ENCODE measurements at places on chromosomes 7 and 10. TPM values are rescaled to one million over a fixed set of nuclear protein-coding genes. Genes with fewer than 3 reads are reported as not detected.

DNA sequence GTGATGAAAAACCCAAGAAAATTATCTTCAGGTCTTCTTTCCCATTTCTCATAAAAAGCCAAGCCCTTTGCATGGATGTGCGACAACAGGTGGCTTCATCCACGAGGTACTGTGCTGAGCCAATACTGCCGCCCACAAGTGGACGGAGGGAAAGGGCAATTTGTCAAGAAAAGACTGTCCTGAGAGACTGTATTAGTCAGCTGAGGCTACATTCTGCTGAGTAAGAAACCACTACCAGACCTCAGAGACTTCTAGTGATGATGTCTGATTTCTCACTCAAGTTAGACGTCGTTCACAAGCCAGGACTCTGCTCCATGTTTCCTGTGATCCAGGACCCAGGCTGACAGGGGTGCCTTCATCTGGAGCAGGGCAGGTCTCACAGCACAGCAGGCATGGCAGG, 171.5 kb upstream of the CDCA7L start:
- no peak for DNase-seq

DNA sequence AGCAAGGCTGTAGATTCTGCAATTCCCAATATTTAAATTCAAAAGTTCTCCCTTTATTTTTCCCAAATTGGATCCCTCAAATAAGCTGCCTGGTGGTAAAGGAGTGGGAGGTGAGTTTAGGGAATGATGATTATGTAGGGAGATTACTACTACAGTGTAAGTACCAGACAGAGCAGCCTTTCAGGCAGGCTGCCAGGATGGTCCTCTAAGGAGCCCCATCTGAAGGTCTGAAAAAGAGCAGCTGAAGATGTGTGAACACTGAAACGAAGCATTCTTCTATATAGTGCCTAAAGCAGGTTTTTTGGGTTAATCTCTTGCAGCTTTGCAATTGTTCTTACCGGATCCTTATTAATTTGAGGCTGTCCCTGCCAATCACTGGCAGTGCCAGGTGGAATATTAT, 84.7 kb downstream of the CREB5 start:
- no peak for DNase-seq

- DNase-seq: no peak
Measured at GRCh38 chr10:120429395-120429794, 27.6 kb upstream of the PLPP4 start.

DNA sequence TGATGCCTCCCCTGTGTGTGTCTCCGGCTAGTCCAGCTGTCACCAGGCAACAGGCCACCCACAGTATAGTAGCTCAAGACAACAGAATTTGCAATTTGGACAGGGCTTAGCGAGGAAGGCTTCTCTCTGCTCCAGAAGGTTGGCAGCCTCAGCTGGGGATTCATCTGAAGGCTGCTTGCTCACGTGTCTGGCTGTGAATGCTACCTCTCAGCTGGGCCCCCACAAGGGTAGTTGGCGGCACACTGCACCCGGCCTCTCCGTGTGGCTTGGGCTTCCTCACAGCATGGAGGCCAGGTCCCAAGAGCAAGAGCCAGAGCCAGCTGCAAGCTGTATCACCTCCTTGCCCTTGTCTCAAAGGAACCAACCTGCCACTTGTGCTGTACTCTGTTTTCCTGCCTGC, 19.2 kb downstream of the ECHDC3 start:
- DNase-seq: no peak

DNA sequence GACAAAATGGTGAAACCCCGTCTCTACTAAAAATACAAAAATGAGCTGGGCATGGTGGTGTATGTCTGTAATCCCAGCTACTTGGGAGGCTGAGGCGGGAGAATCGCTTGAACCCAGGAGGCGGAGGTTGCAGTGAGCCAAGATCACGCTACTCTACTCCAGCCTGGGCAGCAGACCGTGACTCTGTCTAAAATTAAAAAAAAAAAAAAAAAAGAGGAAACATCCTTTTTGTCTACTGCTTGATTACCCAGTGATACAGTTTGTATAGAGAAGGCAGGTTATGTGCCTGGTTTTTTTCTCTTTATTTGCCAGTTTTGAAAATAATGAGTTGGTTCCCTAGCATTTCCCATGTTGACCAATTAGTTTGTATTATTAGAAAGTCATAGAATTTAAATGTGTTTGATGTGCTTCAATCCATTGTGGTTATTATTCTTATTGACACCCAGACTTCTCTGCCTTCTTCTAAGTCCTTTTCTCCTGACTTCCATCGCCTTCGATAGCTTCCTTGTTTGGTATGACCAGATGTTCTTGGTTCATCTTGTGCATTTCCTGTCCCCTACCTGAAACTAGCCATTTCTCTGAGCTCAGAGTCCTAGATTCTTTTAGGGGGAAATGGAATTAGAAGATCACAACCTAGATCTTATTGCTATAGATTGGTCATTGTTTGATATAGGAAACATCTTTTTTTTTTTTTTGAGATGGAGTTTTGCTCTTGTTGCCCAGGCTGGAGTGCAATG, 43.2 kb downstream of the VKORC1L1 start:
- no peak for DNase-seq

DNA sequence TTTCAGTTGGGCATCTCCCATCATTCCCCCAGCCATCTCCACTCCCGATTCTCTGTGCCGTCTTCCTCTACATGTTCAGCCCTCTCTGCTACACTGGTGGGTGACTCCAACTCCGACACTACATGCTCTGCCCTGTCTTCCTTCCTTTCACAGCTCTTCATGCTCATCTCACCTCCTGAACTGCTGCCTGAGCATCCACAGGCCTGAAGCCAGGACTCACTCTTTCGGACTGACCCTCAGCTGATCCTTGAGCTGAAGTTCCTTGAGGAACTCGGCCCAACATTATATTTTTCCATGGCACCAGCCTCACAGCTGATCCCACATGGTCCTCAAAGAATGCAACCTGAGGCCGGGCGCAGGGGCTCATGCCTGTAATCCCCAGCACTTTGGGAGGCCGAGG, 538.4 kb downstream of the PTPRN2 start:
- no peak for DNase-seq

DNA sequence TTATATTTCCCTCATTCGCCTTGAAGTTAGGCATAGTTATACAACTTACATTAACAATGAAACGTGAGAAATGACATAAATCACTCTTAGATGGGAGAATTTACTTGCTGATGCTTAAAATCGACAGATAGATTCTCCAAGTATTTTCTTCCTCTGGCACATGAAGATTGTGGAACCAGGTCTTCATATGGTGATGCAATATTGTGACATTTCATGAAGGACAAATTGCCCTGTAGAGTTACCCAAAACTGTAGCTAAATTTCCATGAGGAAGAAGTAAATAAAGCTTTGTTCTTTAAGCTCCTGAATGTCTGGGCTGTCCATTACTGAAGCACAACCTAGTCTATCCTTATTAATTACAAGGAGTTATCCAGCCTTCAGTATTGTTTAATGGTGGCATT, 353.1 kb downstream of the THSD7A start:
- DNase-seq: no peak

DNA sequence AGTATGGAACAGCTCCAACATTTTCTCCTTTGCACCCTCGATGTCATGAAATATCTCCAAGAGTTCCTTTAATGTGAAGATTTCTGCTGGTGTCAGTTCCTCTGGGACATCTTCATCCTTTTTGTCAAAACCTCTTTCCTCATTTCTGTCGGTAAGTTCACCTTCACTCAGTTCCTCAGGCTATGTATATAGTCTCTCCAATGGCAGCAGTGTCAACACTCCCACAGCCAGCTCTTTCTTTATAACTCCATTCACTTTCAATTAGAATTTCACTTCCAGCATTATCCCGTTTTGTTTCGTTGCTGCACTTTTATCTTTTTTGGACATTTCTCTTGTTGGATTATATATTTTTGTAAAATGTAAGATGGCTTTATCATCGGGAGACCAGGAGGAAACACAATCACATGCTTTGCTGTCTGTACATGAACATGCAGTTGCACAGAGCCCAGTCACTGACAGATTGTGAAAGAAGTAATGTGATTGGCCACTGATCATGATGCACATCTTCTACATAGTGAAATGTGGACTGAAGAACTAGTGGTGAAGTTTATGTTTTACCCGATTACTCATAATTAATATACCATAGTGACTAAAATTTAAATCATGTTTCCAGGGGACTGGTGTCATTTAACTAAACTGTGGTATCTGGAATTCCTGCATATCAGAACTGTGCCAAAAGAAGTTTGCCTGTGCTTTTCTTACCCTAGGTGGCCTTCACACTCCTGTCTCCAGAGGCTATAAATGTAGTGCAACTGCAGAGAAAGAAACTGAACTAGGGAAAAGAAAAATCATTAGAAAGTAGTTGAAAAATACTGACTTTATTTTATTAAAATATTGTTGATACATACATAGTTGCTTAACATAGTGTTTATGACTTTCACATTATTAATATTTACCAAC, 289.6 kb downstream of the PPP1R3A start:
- DNase-seq: no peak

The WNT8B gene
- total RNA-seq: not detected

The TFPI2 gene
- total RNA-seq: 3.2 TPM

- no peak for DNase-seq
Measured at GRCh38 chr10:26640391-26640790, 57.1 kb upstream of the PDSS1 start.

DNA sequence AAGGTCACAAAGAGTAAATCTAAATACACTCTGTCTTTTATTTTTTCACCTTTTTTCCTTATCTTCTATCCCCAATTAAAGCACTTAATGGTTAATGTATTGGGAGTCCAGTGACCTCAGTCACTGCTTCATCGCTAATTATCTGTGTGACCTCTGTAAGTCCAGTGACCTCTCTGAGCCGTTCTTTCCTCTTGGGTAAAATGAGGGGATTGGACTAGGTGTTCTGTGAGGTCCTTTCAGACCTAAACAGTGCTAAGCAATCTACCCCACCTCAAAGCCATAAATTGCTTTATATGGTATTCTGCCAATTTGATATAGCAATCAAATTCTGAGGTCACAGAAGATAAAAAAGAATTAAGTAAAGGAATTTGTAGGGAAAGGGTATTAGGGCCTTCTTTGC, 3.9 kb upstream of the SFMBT2 start:
- DNase-seq: no peak

All from glutamatergic neuron (in vitro differentiated cells).